SJSA1 (cell line): ENCODE measurements at places on chromosomes 13 and 19.

DNA sequence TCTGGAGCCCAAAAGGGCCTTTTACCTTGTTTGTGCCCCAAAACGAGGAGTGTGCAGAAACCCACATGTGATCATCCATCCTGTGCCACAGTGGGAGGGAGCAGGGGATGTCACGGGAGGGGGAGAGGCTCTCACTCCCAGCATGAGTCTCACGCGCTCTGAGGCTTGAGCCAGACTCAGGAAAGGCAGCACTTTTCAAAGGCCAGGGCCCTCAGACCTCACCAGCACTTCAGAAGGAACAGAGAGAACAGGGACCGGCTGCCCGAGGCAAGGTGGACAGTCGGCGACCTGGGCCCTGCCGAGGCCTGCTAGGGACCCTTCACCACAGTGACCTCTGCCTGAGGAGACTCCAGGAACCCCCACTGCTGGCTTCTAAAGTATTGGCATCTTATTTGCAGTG lies 71.7 kb upstream of the WASF3 start:
- DNase-seq: no peak

DNA sequence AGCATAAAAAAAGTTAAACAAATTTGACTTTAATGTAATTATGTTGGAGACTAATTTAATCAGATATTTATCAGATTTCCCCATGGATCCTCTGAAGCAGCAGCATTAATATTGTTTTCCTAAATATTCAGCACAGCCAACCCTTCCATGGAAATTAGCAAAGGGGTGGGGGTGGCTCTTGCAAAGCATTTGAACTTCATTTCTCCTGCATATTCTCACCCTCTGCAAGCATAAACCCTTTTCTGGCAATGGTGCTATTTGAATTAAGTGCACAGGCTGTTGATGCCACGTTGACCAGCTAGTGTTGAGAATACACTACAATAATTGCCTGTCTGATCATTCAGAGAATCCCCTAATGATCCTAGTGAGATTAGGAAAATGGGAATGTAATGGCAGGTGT lies 488.1 kb upstream of the KLF12 start:
- DNase-seq: no peak

- DNase-seq: peak; percentile 31
Measured at GRCh38 chr13:33351319-33351718, 65.8 kb upstream of the STARD13 start.

DNA sequence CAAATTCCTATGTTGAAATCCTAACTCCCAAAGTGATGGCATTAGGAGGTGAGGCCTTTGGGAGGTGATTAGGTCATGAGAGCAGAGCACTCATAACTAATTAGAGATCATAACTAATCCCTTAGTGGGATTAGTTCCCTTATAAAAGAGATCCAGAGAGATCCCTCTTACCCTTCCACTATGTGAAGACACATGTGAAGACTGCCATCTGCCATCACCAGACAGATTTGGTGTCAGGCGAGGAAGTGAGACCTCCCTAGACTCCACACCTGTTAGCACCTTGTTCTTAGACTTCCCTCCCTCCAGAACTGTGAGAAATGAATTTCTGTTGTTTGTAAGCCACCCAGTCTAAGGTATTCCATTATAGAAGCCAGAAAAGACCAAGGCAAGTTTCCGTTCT lies 112.2 kb downstream of the NDFIP2 start:
- DNase-seq: no peak

- no peak for DNase-seq
Measured at GRCh38 chr19:18339723-18340122, 675 bp upstream of the PGPEP1 start.

- no peak for DNase-seq
Measured at GRCh38 chr13:108195146-108195545, 20.2 kb downstream of the LIG4 start.
